Cortex of kidney (tissue), 1 donor: ENCODE measurements at places on chromosomes 12 and 14.

GRCh38 chr14:70771781-70772212, 37.5 kb downstream of the MAP3K9 start:
- no peak for DNase-seq

DNA sequence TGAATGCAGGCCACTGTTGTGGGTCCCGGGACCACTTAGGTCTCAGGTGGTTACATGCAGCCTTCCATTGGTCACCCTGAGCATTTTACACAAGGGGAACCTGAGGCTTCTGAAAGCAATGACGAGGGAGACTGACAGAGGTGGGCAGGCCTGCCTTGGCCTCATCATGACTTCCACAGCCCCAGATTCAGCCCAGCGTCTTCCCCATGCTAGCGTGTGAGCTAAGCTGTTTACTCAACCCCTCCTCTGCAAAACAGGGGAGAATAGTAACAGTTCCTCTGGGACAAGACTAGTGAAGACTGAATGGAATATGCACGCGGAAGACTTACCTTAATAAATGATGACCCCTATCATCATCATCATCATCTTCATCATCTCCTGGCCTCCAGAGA, 46.8 kb downstream of the VWF start:
- DNase-seq: no peak

GRCh38 chr14:85187521-85187920, 342.4 kb upstream of the FLRT2 start:
- DNase-seq: no peak

- no peak for DNase-seq
Observed at GRCh38 chr12:45959728-45960127, 30.6 kb downstream of the SCAF11 start.

- no peak for DNase-seq
Observed at GRCh38 chr14:52067873-52068614, 815 bp downstream of the NID2 start.

- DNase-seq: no peak
Observed at GRCh38 chr12:113370923-113371682, 12.7 kb downstream of the PLBD2 start.

DNA sequence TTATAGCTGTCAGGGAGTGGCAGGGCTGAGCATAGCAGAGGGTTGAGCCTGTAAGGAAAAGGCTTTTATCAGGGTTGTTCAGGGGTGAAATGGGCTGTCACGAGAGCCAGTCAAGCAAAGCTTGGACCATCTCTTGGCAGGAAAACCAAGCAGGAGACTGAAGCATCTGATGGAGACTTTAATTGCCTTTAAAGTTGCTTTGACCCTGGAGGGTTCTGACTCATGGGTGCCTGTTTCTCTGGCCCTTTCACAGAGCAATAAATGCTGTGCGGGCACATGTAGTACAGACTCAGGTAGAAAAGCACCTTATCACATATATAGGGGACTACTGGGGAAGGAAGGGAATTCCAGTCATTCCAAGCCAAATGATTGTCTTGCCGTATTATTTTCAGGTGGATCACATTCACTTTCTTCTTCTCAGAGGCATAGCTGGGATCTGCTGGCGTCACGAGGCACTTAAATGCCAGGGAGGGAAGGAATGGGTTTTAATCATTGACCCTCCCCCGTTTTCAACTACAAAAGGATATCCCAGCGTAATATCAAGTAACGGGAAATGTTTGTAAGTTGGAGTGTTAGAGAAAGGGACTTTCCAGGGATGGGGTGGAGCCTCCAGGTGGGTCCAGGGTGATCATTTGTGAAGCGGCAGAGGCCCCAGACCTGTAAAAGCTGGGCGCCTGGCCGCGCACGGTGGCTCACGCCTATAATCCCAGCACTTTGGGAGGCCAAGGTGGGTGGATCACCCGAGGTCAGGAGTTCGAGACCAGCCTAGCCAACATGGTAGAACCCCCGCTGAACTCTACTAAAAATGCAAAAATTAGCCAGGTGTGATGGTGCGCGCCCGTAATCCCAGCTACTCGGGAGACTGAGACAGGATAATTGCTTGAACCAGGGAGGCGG, 34.9 kb downstream of the PLEKHD1 start:
- DNase-seq: no peak

DNA sequence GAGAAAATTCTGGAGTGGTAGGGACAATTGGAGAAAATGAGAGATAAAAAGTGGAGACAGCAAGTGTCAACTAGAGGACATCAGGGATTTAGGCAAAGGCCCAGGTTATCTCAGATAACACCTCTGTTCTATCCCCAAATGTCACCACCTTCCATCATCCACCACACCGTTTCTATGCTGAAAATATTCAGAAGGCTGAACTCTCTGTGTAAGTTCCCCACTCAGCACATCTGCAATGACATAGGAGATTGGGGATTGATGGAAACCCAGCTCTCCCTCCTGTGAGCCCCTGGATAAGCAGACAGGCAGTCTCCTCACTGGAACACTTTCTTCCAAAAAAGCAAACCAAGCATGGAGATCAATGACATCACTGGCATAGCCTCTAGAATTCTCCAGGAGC, 5.6 kb upstream of the OR10P1 start:
- DNase-seq: no peak

- DNase-seq: no peak
Observed at GRCh38 chr12:45213107-45213506, 2.8 kb upstream of the ANO6 start.

GRCh38 chr14:71451501-71451900, 480.7 kb upstream of the RGS6 start:
- no peak for DNase-seq

GRCh38 chr12:76860256-76860655, 18.6 kb downstream of the CSRP2 start:
- no peak for DNase-seq

DNA sequence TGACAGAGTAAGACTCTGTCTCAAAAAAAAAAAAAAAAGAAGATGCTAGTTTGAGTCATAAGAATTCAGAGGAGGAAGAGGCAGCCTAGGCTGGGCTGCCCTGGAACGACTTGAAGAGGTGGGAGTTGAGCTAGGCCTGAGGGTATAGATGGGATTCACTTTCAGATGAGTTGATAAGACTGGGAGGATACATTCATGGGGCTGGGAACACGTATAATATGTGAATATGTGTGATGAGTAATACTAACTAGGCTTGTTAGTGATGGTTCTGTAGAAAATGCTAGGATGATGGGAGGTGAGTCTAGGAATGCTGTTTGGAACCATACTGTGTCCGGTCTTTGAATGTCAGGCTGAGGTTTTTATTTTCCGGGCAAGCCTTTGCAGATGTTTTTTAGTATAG, 9.0 kb downstream of the PLEKHA5 start:
- DNase-seq: no peak

DNA sequence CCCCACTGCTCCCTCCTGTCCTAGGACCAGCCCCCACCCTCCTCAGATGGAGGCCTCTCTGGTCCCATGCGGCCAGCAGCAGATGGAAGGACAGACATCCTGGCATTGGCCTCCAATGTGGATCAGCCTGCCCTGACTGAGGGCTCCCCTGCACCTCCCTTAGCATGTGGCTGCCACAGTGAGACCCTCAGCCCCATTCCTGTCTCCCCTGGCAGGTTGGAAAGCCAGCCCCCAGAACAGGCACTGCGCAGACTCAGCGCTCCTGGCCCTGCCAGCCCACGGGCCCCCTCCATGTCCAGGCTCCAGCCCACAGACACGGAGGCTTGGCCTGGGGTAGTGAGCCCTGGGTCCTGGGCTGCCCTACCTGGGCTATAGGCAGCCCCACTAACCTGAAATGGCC, 47.2 kb upstream of the DIO3 start:
- DNase-seq: no peak

GRCh38 chr14:91356181-91356763, 61.3 kb downstream of the CCDC88C start:
- DNase-seq: no peak

GRCh38 chr12:127308148-127308547, 958.8 kb upstream of the TMEM132C start:
- DNase-seq: no peak

GRCh38 chr12:123478762-123479161, 20.8 kb downstream of the SNRNP35 start:
- DNase-seq: no peak

- DNase-seq: no peak
Observed at GRCh38 chr12:79944565-79944964, 9.7 kb upstream of the PPP1R12A start.

DNA sequence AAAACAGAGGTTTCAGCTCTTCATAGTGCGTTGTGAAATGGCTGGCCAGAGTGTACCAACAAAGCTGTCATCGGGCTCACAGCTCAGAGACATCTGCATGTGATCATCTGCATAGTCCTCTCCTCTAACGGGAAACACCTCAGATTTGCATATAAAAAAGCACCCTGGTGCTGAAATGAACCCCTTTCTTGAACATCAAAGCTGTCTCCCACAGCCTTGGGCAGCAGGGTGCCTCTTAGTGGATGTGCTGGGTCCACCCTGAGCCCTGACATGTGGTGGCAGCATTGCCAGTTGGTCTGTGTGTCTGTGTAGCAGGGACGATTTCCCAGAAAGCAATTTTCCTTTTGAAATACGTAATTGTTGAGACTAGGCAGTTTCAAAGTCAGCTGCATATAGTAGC, 14.3 kb upstream of the PAPLN start:
- no peak for DNase-seq

- no peak for DNase-seq
Observed at GRCh38 chr12:1885599-1886245, 32.7 kb downstream of the CACNA2D4 start.

DNA sequence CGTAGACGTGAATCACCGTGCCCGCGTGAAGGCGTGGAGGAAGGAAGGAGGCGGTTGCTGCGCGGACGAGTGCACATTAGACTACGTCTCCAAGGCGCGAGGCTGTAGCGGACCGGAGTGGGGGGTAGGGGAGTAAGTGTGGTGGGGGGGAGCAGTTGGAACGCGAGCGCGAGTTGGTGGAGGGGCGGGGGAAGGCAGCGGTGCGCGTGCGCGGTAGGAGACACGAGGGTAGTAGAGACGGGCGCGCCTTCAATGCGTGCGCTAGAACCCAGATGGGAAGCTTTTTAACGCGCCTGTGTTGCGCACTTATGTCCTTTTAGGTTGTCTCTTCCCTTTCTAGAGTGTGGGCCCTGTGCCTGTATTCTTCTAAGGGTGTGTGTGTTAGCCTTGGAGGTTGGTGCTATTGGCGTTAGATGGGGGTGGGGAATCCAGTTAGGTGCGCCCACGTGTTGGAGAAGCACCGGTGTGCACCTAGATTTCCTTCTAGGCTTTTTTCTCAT, 604 bp downstream of the EIF4B start:
- no peak for DNase-seq

DNA sequence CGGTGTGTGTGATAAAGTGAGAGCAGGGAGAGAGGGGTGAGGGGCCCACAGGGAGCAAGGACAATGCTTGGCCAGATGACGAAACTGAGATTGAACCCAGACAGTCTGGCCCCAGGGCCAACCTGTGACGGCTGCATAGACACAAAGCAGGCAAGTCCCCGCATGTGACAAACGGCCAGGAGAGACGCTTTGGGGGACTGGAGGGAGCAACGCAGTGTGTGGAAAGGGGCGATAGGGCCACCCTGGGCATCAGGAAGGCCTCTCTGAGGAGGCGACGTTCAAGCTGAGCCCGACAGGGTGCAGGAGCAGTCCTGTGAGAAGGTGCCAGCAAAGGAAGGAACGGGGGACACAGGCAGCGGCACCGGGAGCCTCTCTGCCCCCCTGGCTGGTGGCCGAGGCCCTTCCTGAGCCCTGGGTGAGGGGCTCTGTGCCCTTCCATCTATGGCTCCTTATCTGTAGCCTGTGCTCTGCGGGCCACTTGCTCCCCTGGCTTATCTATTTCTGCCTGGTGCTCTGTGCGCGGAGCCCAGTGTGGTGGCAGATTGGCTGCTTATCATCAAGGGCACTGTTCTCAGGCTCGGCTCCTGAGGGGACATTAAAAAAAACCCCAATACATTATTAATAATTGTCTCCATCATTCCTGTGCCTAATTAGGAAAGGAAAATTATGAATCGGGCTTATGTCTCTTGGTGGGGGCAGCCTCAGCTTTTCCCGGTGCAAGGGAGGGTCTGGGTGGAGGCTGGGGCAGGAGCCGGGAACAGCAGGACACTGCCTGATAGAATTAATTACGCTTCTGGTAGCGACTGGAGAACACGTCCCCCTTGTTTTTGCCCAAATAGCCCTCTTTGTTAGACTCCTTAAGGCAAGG, 39.8 kb downstream of the PRIMA1 start:
- DNase-seq: no peak

GRCh38 chr14:73752297-73752992, 38.3 kb upstream of the PNMA1 start:
- no peak for DNase-seq

DNA sequence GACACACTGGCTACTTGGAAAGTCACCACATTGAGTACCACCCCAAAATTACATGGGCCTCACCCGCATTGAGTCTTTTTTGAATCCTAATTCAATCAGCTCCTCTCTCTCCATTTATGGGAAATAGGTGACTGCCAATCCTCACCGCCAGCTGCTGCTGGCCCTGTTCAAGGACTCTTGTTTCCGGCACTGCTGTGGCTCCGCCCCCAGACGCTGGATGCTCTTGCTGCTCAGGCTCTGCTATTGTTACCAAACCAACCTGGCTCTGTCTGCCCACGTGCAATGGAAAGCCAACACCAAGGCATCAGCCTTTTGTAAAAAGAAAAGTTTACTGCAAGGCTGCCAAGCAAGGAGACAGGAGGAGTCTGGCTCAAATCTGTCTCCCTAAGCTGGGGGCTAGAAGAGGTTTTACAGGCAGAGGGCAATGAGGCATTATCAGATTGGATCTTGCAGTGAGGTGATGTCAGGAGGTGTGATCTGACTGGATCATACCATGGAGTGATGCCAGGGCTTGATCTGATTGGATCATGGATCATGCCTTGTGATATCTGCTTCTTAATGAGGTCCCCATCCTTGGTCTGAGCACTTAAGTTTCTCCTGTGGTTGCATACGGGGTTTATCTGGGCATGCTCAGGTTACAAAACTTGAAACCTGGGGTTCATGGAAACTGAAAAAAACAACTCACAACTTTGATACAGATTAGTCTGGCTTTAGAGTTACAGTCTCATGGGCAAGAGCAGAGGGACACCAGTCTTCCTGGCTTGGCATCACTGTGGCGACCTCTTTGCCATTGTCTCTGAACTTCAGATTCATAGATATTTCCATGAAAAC, 117.1 kb upstream of the SLC35F4 start:
- no peak for DNase-seq
